ENCODE measurements at places on chromosomes 11 and 22. TPM values are rescaled to one million over a fixed set of nuclear protein-coding genes. Genes with fewer than 3 reads are reported as not detected.

TTC36 gene
- 0.46 TPM for total RNA-seq

CRYBA4 gene
- total RNA-seq, result not detected

NXPE1 gene
- 0.09 TPM for total RNA-seq

ARSA gene
- 16.4 TPM for total RNA-seq

P4HA3 gene
- total RNA-seq, result 35.9 TPM

OR51B2 gene
- total RNA-seq, result 0.18 TPM

DDX25 gene
- total RNA-seq, result not detected
